DND-41 (cell line): ENCODE measurements at places on chromosomes 2 and 18.

DNA sequence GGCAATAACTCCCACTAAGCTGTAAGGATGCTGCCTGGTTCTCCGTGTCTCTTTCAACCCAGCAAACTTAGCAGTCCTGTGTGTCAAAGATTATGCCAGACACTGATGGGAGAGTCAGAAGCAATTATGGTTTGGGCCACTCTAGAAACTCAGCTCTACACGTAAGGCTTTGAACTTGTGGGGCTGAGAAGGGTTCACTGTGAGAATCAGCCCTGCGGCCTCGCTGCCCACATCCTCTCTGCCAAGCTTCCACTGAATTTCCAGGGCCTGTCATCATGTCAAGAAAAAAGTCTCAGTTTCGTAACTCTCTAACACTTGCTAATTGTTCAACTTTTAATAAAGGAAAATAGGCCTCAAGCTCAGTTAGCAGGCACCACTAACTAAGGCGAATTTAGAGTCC, 308.8 kb upstream of the LYPD1 start:
- no peak overlapping the region for H3K27ac ChIP-seq
- no peak for DNase-seq
- H3K4me3 ChIP-seq, result no peak overlapping the region
- no peaks in the 10 kb centered on the region for H3K36me3 ChIP-seq
- H3K27me3 ChIP-seq, result peaks cover 5% of the 10 kb centered on the region
- no peaks in the 10 kb centered on the region for H3K4me1 ChIP-seq

GRCh38 chr2:20616341-20616871, 34.5 kb downstream of the HS1BP3 start:
- H3K27ac ChIP-seq, result no peak overlapping the region
- no peaks in the 10 kb centered on the region for H3K4me1 ChIP-seq
- 0 out of 2 replicates have a peak, but pooled peaks cover 3% of the 10 kb centered on the region for H3K36me3 ChIP-seq
- no peak for DNase-seq
- no peak overlapping the region for H3K4me3 ChIP-seq
- no peaks in the 10 kb centered on the region for H3K27me3 ChIP-seq

- peaks cover 24% of the 10 kb centered on the region; the same call in 1 of the 2 replicates for H3K36me3 ChIP-seq
- H3K4me1 ChIP-seq, result no peaks in the 10 kb centered on the region
- no peak overlapping the region for H3K4me3 ChIP-seq
Observed at GRCh38 chr18:21820033-21820810, 79.6 kb downstream of the MIB1 start.

GRCh38 chr18:12410081-12410481, 2.4 kb downstream of the PRELID3A start:
- no peaks in the 10 kb centered on the region for H3K27me3 ChIP-seq
- H3K36me3 ChIP-seq, result no peaks in the 10 kb centered on the region
- DNase-seq, result no peak
- H3K27ac ChIP-seq, result no peak overlapping the region
- H3K4me1 ChIP-seq, result no peaks in the 10 kb centered on the region

DNA sequence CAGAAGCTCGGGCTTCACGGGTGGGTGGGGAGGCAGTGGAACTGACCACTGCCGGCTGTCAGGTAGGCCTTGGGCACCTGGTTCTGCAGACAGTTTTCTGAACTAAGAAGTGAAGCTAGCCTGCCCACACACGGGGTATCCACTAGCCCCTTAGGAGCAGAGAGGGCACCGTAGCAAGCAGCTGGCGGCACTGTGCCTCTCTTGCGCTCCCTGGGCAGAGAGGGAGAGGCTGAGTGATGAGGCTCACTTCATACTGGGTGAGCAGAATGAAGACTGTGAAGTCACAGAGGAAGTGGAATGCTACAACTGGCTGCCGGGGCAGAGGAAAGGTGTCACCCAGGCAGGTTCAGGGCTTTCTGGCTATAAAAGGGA, 753 bp downstream of the ITPRIPL1 start:
- peaks cover 18% of the 10 kb centered on the region for H3K27me3 ChIP-seq
- peaks cover 37% of the 10 kb centered on the region for H3K36me3 ChIP-seq
- DNase-seq, result peak; percentile 60

GRCh38 chr2:203164311-203164935, 74.4 kb upstream of the CYP20A1 start:
- H3K4me3 ChIP-seq, result no peak overlapping the region
- no peaks in the 10 kb centered on the region for H3K27me3 ChIP-seq
- no peaks in the 10 kb centered on the region for H3K4me1 ChIP-seq
- H3K36me3 ChIP-seq, result no peaks in the 10 kb centered on the region
- H3K27ac ChIP-seq, result no peak overlapping the region
